DMS153 (cell line): ENCODE measurements at places on chromosomes 2 and 18.

DNA sequence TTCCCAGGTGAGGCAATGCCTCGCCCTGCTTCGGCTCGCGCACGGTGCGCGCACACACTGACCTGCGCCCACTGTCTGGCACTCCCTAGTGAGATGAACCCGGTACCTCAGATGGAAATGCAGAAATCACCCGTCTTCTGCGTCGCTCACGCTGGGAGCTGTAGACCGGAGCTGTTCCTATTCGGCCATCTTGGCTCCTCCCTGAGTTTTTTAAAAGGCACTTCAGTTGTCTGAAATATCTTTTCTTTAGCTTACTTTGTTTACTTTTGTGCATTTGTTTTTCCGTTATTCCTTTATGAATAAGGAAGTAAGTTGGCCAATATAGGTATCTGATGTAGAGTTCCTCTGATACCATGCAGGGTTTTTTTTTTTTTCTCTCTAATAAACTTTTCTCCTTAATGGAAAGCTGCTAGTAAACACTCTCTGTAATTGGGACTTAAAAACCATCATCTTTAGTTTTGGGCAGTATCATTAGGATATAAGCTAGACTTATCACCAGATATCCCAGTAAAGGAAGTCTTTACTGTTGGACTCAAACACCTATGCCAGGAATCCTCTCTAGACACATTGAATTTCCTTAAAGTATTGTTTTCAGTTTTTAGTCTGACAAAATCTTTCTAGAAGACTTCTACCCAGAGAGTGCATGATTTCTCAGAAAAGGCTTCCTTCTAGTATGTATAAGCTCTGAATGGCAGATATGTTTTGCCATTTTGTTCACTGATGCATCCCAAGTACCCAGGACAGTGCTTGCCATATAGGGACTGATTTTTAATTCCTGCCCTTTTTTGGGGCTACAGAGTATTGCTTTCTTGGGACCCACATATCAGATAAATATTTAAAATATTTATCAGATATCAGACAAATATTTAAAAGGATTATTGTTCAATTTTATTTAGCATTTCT is 35.8 kb upstream of the DYSF start:
- no peak for DNase-seq

- peak; percentile 57 for DNase-seq
Measured at GRCh38 chr2:112541315-112542122, 746 bp upstream of the POLR1B start.

GRCh38 chr2:201233192-201233811 is 27.0 kb upstream of the CASP8 start:
- DNase-seq, result peak; percentile 91

- DNase-seq, result no peak
Measured at GRCh38 chr18:8911408-8912340, 190.8 kb upstream of the NDUFV2 start.

GRCh38 chr2:27442920-27443282 is 720 bp downstream of the KRTCAP3 start:
- no peak for DNase-seq

GRCh38 chr2:13106302-13106701 is 389.6 kb downstream of the TRIB2 start:
- DNase-seq, result no peak

GRCh38 chr2:170587117-170587516 is 128.0 kb upstream of the SP5 start:
- DNase-seq, result no peak

DNA sequence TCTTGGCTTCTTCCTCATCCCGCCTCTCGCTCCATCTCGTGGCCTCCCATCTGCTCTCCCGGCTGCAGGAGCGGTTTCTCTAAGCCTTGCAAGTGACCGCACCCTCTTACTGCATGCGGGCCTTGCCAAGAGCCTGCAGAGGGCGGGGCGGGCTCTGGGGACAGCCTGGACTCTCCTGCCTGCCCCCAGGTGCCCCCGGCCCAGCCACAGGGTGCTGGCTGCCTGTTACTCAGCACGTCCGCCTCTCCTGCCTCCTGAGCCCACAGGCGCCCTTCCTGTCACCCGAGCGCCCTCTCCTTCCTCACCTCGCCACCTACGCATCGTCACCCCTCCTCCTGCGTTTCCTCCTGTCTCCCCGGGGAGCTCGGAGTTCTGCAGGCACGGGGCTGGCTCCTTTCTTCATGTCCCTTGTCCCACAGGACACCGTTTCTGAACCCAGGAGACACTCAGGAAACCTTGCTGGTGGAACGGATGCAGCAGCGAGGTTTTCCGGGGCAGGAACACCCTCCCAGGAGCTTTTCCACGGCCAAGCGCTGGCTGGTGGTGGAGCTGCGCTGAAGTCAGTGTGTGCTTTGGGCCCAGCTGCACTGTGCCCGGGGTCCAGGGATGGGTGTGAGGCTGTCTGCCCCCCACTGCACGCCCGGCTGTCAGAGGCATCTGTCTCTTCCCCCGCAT is 28.5 kb downstream of the HPCAL1 start:
- peak; percentile 72 for DNase-seq

- DNase-seq, result no peak
Measured at GRCh38 chr2:226247289-226248275, 552.0 kb downstream of the IRS1 start.

- DNase-seq, result no peak
Measured at GRCh38 chr2:172564376-172564775, 8.5 kb downstream of the PDK1 start.

DNA sequence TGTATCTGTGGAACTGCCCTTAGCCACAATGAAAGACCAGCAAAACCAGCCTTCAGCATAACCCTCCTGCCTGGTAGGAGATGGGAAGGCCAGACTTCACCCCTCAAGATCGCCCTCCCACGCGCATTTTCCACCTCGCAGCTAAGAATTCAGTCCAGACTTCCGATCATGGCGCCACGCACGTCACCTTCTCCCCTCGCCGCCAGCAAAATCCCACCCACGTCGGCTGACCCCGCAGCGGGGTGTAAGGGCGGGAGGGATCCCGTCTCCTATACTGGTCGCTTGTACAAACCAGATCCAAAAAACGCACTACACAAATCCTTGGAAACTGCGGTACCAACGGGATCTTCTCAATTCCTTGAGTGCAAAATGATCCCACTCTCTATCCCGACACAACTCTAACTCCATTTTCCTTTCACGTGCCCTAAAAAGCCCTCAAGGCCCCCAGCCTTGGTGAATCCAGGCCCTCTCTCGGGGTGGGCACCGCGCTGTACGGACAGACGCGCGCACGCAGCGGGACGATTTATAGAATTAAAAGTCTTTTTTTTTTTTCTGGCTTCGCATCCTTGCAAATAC is 1.0 kb upstream of the BMPR2 start:
- no peak for DNase-seq

DNA sequence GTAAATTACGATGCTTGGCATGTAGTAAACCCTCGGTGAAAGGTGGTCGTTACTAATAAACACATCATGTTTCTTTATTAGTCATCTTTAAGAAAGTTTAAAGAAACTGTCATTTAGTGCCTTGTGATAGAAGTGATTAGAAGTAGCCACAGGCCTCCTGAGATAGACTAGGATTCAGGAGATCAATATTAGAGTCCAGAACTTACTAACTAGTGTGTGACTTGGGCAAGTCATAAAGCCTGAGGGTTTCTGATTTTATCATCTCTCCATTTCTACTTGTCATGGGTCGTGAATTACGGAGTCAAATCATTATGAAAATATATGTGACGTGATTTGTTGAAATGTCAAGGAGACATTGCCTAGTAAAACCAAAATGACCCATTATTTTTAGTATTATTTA is 6.7 kb downstream of the RPE start:
- DNase-seq, result no peak

GRCh38 chr18:261398-262073 is 6.3 kb downstream of the THOC1 start:
- DNase-seq, result no peak

- no peak for DNase-seq
Measured at GRCh38 chr2:117856415-117857210, 42.1 kb downstream of the DDX18 start.

DNA sequence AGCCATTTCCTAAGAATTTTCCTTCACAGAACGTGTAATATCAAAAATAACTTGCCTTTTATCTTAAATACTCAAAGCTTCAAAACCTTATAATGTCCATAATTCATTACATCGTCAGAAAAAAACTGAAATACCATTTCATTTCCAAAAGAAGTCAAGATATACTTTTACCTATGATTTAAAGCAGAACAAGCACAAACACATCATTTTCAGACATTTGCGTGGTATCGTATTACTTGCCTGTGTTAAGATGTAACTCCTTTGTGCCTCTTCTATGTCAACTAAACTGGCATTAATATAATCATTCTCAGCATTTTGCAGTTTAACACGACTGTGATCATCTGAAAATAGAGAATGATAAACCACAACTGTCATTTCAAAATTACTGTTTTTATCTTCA is 47.5 kb downstream of the PTPN2 start:
- DNase-seq, result no peak

- no peak for DNase-seq
Measured at GRCh38 chr2:104938231-104938941, 84.5 kb downstream of the POU3F3 start.

DNA sequence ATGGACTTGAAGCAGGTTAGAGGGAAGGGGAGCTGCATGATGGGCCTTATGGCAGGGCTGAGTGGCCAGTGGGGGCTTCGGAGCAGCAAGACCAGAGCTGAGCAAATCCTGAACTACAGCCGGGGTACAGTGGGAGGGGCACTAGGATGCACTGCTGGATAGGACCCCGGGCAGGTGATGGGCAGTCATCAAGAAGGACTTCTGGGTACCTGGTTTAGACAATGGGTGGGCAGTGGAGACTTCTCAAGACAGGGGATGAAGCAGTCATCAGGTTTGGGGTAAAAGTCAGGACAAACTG is 507.4 kb upstream of the MYT1L start:
- no peak for DNase-seq

GRCh38 chr2:177523781-177524180 is 131.2 kb downstream of the AGPS start:
- no peak for DNase-seq

- DNase-seq, result no peak
Measured at GRCh38 chr18:10074110-10074509, 160.3 kb downstream of the VAPA start.

GRCh38 chr2:234326694-234327093 is 170.2 kb downstream of the ARL4C start:
- no peak for DNase-seq

DNA sequence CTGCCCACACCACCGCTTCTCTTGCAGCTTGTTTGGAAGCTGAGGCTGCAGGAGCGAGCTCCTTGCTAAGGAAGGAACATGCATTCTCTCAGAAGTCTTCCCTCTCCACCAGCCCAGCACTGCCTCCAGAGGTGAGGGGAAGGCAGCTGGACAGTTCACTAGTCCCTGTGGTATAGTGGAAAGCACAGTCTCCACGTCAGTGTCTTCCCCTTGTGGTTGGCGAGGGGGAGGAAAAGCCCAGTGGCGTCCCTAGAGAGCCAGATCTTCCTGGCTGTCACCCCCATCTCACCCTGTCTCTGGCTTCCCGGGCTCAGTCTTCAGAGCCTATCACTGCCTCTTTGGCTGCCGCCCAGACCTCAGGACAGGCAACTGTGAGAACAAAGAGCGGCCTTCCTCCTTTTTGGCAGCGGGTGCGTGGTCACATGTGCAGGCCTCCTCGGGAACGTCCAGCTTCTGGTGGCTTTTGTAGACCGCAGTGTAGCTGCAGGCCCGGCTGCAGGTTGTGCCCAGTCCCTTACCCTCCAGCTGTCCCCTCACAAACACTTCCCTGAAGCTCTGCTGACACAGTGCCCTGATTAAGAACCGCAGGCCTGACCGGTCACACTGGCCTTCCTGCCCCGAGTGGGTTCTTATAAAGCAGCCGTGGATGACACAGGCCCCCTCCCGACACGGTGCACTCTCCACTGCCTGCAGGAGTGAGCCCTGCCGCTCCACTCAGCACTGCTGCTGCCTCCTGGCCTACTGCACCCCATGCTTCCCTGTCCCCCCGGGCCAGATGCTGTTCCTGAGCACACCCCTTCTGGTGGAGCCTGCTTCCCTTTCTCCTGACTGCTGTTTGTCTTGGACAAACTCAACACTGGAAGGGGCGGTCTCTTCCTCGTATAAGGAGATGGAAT is 90.9 kb downstream of the RNF144A start:
- DNase-seq, result no peak

DNA sequence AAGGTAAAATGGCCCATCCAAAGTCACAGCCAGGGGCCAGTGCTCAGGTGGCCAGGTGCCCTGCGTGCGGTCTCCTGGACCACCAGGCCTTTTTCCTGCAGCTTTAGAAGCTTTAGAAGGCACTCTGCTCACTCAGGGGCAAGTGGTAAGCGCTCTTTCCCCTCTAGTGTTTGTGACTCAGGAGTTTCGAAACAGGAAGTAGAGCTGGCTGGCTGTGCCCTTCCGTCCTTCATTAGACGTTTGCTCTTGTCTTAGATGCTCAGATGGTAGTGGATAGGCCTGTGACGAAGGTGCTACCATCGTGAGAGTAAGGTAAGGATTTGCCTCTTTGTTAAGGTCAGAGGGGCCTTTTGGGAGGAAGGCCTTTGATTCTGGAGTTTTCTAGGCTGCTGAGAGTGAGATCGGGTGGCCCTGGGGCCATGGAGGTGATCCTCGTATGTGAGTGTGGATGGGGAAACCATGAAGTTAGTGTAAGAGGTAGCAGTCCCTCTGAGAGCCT is at the start of gene CASP8:
CASP8 (plus strand) TSS at position 235 of the 499 bp plus-strand sequence. CDS start 5,951 bp downstream, outside the sequence.
- no peak for DNase-seq

DNA sequence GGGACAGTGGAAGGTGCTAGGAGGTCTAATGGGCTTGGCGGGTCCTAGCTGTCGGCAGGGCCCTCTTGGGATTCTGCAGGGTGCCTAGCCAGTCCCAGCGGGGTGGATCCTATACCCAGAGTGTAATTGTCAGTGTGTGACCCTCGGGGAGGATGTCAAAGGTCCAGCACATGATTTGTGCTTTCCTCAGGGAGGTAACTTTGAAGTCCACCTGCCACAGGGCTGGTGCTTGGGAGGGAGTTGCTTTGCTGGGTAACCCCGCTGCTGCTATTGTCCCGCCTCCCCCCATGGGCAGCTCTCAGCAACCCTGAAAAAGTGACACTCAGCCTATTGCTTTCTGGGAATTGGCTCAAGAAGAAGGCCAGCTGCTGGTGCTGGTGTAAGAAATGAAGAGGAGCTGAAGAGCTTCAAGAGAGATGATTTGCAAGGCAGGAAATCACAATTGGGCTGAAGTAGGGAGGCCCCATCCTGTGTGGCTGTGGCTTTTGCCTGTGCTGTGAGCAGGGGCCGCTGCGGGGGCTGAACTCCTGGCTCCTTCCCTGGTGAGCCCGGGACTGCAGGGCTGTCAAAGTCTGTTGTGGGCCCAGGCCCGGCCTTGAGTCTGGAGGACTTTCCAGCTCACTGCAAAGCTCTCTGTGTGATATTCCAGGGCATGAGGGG is 36.4 kb downstream of the EMILIN2 start:
- DNase-seq, result no peak

GRCh38 chr2:60468382-60469085 is 84.9 kb downstream of the BCL11A start:
- no peak for DNase-seq

DNA sequence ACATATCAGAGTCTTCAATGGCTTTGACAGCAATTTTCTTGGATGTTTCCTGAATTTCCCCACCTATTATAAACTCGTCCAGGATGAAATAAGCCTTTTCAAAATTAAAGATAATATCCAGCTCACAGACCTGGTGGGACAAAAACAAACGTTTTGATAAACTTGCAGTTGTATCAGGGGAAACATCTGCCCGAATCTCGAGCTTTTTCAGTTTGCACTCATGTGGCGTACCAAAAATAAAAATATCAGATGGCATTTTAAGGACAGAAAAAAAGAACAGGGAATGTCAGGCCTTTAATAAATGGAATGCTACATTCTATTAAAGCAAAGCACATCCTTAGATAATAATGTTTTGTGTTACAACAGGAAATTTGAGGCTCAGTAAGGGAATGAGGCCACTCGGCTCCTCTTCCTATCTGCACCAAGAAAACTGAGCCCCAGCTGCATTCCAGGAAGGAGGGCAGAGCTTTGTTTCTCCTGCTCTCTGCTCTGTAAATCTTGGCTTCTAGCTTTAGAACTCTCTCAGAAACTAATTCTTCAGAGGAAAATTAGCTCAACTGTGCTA is 72.1 kb downstream of the AP1S3 start:
- DNase-seq, result no peak
